Gastroesophageal sphincter (tissue), 4 donors: ENCODE measurements at places on chromosomes 1 and 21.

DNA sequence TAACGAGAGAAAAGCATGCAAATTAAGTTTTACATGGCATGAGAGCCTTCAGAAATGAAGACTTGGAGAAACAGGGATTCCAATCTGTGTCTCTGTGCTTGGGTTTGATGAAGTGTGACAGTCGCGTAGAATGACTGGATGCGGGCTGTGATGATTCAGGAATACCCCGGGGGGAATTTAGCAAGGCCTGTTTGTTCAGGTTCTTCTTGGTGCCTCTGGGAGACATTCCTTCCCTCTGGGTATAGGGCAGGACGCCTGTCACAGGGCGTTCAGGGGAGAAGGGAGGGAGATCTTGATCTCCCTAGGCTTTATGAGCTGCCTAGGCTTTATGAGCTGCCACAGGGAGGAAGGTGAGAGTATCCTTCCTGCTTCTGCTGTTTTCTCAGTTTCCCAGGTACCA is 36.6 kb downstream of the DOP1B start:
- ATAC-seq = no peak

DNA sequence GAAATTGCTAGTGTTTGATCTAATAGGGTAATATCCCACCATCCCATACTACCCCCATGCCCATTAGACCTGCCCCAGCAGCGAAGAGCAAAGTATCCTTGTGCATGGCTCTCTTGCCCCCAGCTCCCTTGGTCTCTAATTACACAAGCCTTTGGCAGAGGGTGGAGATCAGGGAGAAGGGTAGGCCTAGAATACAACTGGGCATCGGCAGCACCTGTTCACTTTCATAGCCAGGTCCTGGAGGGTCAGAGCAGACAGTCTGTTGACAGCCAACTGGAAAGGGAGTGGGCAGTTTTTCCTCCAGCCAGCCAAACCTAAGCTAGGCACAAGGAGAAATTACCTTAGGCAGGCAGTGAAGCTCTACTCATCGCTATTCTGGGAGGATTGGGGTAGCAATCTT is 2.7 kb upstream of the PIGC start:
- no peak for ATAC-seq

GRCh38 chr1:59018860-59019259 is 235.0 kb upstream of the JUN start:
- no peak for ATAC-seq

DNA sequence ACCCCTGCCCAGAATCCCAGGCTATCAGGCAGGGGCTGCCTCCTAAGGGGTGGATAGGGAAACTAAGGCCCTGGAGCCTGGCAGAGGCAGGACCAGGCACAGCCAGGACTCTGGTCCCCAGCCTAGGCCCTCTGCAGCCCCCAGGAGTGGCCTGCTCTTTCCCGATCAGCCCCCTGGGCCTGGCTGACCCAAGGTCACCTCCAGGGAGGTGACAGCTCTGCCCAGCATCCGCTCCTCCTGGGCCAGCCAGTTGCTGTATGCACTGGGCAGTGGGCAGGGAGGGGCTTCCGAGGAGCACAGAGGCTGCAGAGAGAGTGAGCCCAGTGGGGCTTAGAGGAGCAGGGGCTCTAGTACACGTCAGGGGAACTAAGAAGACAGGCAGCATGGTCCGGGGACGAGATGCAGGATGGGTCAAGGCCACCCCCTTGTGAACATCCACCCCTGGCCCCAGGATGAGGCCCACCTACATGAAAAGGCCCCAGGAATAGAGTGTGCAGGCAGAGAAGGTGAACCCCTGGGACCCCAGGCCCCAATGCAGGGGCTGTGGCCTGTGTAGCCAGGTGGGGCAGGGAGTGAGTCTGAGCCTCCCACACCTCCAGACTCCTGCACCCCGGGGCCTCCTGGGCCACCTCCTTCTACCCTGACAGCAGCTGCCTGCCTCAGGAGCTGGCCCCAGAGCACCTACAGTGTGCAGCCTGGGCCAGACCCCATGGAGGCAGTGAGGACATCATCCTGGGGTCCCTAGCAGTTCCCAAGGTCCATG is 32.8 kb downstream of the WNT9A start:
- no peak for ATAC-seq

GRCh38 chr1:218501161-218501560 is 156.0 kb downstream of the TGFB2 start:
- ATAC-seq = no peak

DNA sequence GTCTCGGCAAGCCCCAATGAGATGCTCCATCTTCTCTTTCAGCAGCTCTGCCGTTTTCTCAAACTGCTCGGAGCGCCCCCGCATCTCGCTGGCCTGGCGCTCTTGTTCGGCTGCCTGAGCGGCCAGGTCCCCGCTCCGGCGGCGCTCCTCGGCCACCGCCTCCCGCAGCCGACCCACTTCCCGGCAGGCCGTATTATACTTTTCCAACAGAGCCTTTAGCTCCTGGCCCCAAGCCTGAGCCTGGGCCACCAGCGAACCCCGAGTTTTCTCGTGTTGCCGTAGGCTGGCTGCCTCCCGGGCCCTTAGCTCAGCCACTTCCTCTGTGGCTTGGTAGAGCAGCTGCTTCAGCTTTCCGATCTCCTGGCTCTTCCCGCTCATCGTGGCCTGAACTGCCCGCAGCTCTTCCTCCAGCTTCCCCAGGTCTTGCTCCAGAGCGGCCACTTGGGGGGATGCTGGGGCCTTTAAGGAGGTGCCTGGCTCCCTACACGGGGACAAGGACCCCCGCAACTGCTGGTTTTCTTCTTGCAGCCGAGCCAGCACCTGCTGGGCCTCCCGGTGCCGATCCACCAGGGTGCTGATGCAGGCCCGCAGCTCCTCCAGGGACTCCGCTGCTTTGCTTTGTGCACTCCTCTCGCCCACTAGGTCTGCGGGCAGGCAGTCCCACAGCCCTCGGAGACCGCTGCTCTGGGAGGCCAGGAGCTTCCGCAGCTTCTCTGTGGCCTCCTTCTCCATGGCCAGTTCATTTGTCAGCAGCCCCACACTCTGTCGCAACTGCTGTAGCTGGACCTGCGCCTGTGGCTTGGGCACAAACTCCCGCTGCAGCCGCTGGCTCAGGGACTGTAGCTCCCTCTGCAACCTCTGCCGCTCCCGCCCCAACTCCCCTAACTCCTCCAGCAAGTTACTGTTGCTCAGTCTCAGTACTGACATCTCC is 13.4 kb upstream of the PIAS3 start:
- peak; percentile 92 for ATAC-seq

DNA sequence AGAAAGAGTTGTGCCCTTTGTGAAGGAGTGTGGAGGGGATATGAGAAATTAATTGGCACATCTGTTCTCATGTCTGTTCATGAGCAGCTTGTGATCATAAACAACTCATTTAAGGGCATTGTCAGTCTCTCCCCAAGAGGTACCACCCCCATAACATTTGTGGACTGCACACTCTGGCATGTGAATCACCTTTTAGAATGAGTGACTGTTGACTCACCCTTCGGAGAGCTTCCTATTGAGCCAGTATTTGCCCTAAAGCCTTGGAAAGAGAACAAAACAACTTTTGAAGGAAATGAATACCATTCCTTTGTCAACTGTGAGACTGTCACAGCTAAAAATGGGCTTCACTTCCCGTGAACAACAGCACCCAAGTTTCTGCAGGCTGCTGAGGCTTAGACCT is 27.5 kb upstream of the MYSM1 start:
- ATAC-seq = no peak

DNA sequence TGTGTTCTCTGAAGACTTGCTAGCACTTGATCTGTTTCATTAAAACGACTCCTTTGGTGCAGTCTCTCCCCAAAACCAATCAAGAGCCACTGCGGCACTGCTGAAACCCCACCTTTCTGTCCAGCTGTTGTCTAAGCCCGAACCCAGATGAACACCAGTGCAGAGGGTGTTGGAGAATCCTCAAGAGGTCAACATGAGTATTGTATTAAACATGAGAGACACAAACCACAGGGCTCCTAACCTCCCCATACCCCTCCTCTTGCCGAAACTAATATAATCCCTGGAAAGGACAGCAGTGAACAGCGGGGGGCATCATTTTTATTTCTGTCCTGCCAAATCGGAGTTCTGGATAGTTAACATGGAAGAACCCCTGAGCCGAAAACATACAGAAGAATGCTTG is 333.9 kb downstream of the CAMTA1 start:
- no peak for ATAC-seq

GRCh38 chr1:107964336-107965109 is 457 bp downstream of the VAV3 start:
- peak; percentile 13 for ATAC-seq

DNA sequence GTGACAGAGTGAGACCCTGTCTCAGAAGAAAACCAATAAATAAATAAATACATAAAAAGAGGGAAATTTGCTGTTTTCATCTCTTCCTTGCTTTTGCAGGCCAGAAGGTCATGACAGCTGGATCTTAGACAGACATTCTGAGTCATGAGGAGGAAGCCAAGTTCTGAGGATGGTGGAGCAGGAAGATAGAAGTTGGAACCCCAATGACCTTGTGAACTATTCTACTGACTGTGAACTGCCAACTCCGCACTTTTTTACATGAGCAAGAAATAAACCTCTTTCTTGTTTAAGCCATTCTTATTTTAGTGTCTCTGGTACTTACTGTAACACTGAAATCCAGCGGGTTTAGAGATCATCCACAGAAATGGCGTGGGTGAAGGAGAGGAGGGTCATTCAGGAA is 8.5 kb downstream of the CD84 start:
- no peak for ATAC-seq
